NCI-H69 (cell line): ENCODE measurements at places on chromosomes 12 and 14.

DNA sequence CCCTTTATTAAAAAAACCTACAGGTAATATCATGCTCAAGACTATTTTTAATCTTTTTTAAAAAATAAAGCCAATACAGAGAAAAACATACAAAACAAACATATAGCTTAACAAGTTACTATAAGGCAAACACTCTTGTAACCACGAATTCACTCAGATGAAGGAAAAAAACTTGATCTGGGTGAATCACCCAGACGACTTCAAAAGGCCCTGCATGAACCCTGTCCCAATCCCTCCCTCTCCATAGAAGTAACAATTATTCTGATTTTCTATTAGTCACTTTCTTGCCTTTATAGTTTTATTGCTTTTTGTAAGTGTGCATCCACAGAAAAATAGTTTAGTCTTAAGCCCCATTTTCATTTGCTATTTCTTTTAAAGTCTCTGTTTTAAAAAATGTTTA is 72.6 kb downstream of the LRP6 start:
- no peak for DNase-seq

DNA sequence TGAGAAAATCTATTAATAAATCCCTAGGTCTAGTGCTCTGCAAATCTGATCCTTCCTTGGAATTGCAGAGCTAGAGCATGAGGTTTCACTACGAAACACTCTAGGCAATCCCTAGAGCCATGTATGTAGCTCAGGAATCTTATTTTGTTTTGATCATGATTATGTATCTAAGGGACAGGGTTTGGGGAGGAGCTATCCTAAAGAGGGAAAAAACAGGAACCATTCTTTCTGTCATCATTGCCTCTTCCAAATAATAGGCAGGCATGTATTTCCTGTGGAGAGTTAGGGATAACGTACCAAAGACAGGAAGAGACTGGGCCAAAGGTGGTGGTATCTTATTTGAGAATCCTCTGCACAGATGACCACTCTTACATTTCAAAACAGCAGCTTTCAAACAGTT is 88.8 kb upstream of the GTF2A1 start:
- peak; percentile 62 for DNase-seq

DNA sequence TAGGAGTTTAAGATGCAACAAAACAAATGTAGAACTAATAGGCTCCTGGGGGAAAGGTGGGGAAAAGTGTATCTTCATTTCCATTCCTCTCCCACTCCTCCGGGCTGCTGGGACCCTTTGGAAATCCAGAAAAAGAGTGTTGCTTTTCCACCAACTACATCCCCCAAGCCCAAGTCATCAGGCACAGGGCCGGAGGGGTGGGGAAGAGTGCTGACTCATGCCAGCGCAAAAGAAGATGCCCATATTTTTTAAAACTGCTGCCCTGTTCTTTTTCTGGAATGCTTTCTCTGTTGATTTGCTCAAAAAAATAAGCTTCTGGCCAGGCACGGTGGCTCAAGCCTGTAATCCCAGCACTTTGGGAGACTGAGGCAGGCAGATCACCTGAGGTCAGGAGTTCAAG is 70.9 kb downstream of the TBK1 start:
- peak; percentile 57 for DNase-seq

DNA sequence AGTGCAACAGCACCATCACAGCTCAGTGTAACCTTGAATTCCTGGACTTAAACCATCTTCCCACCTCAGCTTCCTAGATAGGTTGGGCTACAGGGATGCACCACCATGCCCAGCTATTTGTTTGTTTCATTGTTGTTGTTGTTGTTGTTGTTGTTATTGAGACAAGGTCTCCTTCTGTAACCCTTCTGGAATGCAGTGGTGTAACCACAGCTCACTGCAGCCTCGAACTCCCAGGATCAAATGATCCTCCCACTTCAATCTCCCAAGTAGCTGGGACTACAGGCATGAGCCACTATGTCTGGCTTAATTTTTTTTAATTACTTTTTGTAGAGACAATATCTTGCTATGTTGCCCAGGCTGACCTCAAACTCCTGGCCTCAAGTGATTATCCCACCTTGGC is 1.2 kb upstream of the NEMP1 start:
- no peak for DNase-seq

GRCh38 chr14:53401646-53402045 is 248.5 kb upstream of the DDHD1 start:
- no peak for DNase-seq
